Activated T-helper 2 cell treated with anti-CD3 and anti-CD28 coated beads, Interferon-gamma antibody, Interleukin-2, Interleukin-4, amounts not matched to agents 10 μg/mL and 5 μg/mL and 100 μg/mL, durations not matched to agents 14 hours and 24 hours and 36 hours (primary cell): ENCODE measurements at places on chromosomes 4 and X. TPM values are rescaled to one million over a fixed set of nuclear protein-coding genes. Genes with fewer than 3 reads are reported as not detected.

DNA sequence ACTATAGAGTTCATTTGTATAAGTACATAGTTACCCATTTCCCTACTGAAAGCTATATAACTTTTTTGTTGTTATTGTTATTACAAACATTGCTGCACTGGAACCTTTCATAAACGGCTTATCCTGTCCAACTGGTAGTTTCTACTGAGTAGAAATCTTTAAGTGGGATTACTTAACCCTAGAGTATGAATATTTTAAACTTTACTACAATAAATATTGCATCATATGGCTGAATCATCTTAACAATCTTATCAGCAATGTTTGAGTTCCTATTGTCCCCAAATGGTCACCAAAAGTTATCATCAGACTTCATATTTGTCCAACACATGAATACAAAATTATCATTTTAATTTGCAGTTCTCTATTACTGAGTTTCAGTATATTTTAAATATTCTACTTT lies 40.5 kb downstream of the LCORL start:
- no peak overlapping the region for H3K4me3 ChIP-seq
- no peaks in the 10 kb centered on the region for H3K4me1 ChIP-seq
- no peak for DNase-seq
- no peaks in the 10 kb centered on the region for H3K27me3 ChIP-seq
- H3K36me3 ChIP-seq: no peaks in the 10 kb centered on the region

GRCh38 chr4:29220761-29221160 lies 1499.4 kb upstream of the PCDH7 start:
- no peaks in the 10 kb centered on the region for H3K36me3 ChIP-seq

GRCh38 chrX:109299091-109299490 lies 182.8 kb downstream of the GUCY2F start:
- H3K4me1 ChIP-seq: no peaks in the 10 kb centered on the region
- H3K27me3 ChIP-seq: no peaks in the 10 kb centered on the region
- no peak overlapping the region for H3K4me3 ChIP-seq
- DNase-seq: no peak
- no peaks in the 10 kb centered on the region for H3K36me3 ChIP-seq
- no peak overlapping the region for H3K27ac ChIP-seq

Gene MAGED4
- total RNA-seq: not detected in 2 replicates

Gene TMEM154
- 10.3 and 12.1 TPM in 2 replicates for total RNA-seq

Gene CSN1S1
- total RNA-seq: not detected in 2 replicates

Gene ASB12
- not detected in 2 replicates for total RNA-seq

DNA sequence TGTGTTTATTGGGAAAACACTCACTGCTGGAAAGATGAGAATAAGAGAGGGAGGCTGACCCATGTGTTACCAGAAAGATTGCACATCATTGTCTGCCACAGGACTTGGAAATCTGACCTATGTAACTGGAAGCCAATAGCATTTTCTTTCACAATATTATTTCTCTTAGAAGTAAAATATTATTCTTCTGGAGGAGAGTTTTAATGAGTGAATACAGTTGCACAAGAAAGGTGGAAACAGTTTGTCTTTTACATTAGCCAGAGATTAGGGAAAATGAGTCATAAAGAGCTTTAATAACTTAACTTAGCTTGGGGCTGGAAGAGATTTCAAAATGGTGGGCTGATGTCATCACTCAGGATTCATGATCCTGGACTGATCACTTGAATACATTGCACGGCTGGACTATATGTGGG lies 31.5 kb upstream of the LNX1 start:
- H3K4me3 ChIP-seq: no peak overlapping the region
- no peak overlapping the region for H3K27ac ChIP-seq
- peaks cover under 1% of the 10 kb centered on the region for H3K27me3 ChIP-seq
- no peak for DNase-seq
- no peaks in the 10 kb centered on the region for H3K36me3 ChIP-seq
- no peaks in the 10 kb centered on the region for H3K4me1 ChIP-seq

DNA sequence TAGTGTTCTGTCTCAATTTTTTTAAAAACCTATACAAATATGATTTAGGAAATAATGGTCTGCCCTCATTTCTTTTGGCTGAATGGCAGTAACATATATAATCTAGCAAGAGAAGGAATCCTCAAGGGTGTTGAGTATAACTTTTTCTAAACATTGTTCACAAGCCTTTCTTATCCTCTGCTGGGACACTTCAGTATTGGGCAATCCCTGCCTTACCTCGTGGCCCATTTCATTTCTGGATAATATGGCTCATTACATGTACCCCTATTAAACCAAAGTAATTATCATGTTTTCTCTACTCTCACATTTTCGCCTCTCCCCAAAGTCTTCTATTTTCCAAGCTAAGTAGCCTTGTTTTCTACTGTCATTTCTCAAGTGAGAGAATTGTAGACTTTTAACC lies 110.8 kb upstream of the STIM2 start:
- peaks cover 8% of the 10 kb centered on the region for H3K27me3 ChIP-seq
- H3K36me3 ChIP-seq: peaks cover 5% of the 10 kb centered on the region
- H3K4me1 ChIP-seq: peaks cover 27% of the 10 kb centered on the region
- H3K27ac ChIP-seq: no peak overlapping the region

- no peaks in the 10 kb centered on the region for H3K27me3 ChIP-seq
- no peaks in the 10 kb centered on the region for H3K36me3 ChIP-seq
- no peaks in the 10 kb centered on the region for H3K4me1 ChIP-seq
These were observed 44.5 kb upstream of the PGRMC2 start for GRCh38 chr4:128332081-128332480.

DNA sequence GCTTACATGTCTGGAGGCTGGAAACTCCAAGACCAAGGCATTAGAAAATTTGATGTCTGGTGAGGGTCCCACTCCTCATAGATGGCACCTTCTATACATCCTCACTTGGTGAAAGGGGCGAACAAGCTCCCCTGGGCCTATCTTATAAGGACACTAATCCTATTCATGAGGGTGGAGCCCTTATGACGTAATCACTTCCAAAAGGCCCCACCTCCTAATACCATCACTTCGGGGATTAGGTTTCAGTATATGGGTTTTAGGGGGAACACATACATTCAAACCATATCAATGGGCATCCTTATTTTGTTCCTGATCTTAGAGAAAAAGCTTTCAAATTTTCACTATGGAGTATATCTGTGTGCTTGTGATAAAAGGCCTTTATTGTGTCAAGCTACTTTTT lies 39.0 kb upstream of the ALG13 start:
- H3K4me1 ChIP-seq: peaks cover 13% of the 10 kb centered on the region
- peaks cover 5% of the 10 kb centered on the region for H3K27me3 ChIP-seq
- DNase-seq: no peak
- no peaks in the 10 kb centered on the region for H3K36me3 ChIP-seq

Gene AKAP4
- not detected in 2 replicates for total RNA-seq

GRCh38 chrX:132214518-132214917 lies 4.7 kb downstream of the RAP2C start:
- peaks cover 48% of the 10 kb centered on the region for H3K36me3 ChIP-seq
- peak overlapping the region; percentile 50 for H3K27ac ChIP-seq
- no peaks in the 10 kb centered on the region for H3K27me3 ChIP-seq
- peaks cover 41% of the 10 kb centered on the region for H3K4me1 ChIP-seq

- H3K27me3 ChIP-seq: no peaks in the 10 kb centered on the region
- no peaks in the 10 kb centered on the region for H3K4me1 ChIP-seq
- no peak overlapping the region for H3K27ac ChIP-seq
- DNase-seq: no peak
These were observed 31.1 kb upstream of the CYLC1 start for GRCh38 chrX:83829874-83830273.

DNA sequence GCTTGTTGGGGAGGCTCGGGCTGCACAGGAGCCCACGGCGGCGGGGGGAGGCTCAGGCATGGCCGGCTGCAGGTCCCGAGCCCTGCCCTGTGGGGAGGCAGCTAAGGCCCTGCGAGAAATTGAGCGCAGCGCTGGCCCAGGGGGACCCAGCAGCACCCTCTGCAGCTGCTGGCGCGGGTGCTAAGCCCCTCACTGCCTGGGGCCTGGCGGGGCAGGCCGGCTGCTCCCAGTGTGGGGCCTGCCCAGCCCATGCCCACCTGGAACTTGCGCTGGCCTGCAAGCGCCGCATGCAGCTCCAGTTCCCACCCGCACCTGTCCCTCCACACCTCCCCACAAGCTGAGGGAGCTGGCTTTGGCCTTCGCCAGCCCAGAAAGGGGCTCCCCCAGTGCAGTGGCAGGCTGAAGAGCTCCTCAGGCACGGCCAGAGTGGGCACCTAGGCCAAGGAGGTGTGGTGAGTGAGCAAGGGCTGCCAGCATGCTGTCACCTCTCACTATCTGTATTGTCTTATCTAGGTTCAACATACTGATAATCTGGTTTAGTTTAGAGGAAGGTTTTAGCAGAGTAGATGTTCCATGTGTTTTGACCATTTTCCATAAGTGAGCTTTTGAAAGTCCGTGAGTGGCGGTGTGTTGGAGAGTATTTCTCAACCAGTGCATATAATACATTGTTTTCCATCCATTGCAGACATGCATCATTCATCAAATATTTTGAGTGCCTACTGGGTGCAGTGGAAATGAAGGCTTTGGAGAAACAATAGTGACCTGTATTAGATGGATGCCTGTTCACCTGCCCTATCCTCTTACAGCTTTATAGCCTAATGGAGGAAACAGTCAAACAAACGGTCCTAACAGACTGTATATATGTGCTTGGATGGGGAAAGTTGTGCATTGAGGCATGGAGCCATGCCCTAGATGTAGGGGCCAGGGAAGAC lies 13.1 kb downstream of the PI4K2B start:
- no peak overlapping the region for H3K27ac ChIP-seq
- DNase-seq: no peak
- no peaks in the 10 kb centered on the region for H3K27me3 ChIP-seq
- H3K4me1 ChIP-seq: peaks cover 16% of the 10 kb centered on the region

Gene WDR45
- total RNA-seq: 37.9 and 43.5 TPM in 2 replicates

Gene CNGA1
- total RNA-seq: not detected in 2 replicates
